ENCODE measurements at places on chromosomes 16 and 17.

- no peak for DNase-seq
Observed at GRCh38 chr17:66464921-66465320, 162.5 kb downstream of the PRKCA start.

- no peak for DNase-seq
Observed at GRCh38 chr17:67439269-67439668, 62.2 kb downstream of the PITPNC1 start.

- no peak for DNase-seq
Observed at GRCh38 chr16:65910291-65910690, 456.2 kb upstream of the CDH5 start.

- no peak for DNase-seq
Observed at GRCh38 chr17:68559316-68559715, 41.9 kb downstream of the FAM20A start.

DNA sequence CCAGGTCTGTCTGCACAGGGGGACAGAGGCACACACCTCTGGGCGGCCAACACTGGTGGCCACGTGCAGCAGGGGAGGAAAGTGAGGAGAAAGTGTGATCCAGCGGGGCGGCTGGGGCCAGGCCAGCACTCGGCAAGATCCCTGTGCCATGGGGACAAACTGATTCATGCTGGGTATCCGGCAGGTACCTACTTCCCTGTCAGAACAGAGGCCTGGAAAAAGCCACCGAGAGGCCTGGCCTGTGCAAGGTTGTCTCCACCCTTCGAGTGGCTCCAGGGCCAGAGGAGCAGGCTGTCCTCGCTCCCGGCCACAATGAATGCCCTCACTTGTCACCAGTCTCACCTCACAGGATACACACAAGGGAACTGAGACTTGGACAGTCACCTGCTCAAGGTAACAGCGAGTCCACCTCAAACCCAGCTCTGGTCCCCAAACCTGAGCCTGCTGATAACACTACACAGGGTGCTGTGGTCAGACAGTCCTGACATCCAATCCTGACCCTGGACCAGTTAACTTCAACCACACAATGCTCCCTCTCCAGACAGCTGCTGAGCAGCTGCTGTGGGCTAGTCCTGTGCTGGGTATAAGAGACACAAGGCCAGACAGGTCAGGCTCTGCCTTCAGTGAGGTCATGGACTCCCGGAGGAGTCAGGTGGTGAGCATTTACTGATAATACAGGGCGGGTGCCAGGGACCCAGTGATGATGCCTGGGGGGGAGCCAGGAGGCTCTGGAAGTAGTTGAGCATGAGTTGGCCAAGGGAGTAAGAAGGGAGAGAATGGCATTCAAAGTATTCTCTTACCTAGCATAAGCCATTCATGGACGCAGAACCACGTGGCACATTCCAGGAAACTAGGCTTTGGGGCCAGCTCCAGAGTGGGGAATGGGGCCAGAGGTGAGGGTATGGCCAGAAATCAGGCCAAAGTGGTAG, 53.0 kb downstream of the VAC14 start:
- no peak for DNase-seq

DNA sequence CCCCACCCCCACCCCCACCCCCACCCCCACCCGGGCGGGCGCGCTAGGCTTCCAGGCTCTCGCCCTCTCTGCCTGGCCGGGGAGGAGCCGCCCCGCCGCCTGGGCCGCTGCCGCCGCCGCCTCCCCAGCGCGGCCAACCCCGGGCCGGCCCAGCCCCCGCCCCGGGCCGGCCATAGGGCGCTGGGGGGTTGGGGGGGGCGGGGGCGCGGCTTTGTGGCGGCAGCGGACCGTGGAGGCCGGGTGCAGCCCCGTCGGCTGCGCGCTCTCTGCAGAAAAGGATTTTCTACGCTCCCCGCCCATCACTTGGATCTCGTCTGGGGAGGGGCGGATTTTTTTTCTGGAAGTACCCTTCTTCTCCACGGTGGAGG, 230.9 kb downstream of the MRTFB start:
- no peak for DNase-seq

- no peak for DNase-seq
Observed at GRCh38 chr16:58365623-58366022, 26.6 kb upstream of the GINS3 start.

- no peak for DNase-seq
Observed at GRCh38 chr16:87585442-87586200, 16.7 kb upstream of the JPH3 start.

DNA sequence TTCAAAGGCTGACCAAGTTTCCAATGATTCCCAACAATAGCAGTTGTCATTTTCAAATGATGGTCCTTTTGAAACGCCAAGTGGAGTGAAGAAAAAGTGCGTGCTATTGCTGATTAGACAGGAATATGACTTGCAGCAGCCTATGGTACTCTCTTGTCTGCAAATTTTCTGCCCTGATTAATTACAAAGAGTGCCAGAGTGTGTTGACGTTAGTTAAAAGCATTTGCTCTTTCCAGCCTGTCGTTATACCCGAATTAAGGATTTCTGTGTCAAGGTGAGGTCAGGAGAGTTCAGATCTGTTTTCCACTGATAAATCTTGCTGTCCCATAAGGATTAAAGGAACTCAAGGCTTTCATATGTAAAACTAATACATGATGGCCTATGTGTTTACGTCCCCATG, 75.0 kb upstream of the ADAMTS18 start:
- no peak for DNase-seq

- peak; percentile 23 for DNase-seq
Observed at GRCh38 chr17:12627177-12627629, 38.5 kb upstream of the MYOCD start.

DNA sequence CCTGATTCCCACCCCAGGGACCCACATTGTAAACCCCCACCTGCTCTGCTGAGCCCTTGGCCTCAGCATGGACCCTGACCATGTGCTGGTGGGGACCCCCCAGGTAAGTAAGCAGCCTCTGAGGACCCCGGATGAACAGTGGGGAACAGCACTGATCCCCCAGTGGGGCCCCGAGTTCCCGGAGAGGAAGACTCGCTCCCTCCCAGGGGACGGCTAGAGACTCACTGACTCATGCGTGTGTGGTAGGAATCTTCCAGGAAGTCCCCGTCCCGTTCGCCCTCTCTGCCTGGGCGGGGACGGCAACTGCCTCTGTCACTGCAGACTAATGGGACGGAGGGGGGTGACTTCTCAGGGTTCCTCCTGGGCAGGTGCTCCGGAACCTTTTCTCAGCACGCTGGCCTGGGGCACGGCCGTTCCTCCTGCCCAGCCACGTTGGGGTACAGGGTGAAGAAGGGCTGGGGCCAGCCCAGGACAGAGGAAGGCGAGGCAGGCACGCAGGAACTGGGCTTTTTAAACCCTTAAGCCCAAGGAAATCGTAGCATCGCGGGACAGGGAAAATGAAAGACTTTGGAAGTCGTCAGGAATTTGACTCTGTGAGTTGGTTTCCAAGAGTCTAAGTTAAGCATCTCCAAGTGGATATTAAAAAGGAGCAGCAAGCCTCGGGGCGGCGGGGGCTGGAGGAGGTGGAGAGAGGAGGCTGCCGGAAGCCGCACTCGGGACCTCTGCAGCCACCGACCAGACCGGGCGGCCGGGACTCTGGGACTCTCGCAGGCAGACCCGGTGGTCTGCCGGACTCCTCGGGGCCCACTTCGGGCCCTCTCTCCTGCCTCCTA, 178.7 kb downstream of the SEC14L1 start:
- peak; percentile 70 for DNase-seq

DNA sequence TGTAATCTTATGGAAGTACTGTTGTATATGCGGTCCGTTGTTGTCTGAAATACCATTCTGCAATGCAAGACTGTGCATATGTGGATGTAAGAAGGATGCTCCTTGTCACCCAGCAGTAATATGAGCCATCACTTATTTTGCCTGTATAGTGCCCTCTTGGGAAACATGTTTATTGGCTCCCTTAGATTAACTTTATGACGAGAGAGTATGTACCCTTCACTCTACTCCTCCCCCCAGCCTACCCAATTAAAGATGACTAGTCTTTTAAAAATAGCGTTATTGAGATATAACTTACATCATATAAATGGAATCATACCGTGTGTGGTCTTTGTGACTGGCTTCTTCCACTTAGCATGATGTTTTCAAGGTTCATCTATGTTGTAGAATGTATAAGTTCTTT, 33.6 kb downstream of the FTO start:
- no peak for DNase-seq

GRCh38 chr17:75965468-75965867, 13.5 kb downstream of the ACOX1 start:
- DNase-seq: no peak

GRCh38 chr16:67926181-67926750, 5.4 kb downstream of the CTRL start:
- DNase-seq: no peak

- no peak for DNase-seq
Observed at GRCh38 chr16:31414706-31415105, 13.5 kb downstream of the COX6A2 start.
